ENCODE measurements at places on chromosomes 1 and 21.

- DNase-seq, result no peak
These were observed 36.2 kb downstream of the PTP4A2 start for GRCh38 chr1:31901838-31902509.

GRCh38 chr1:65393347-65393746 is 27.1 kb upstream of the LEPR start:
- DNase-seq, result peak; percentile 2

- no peak for DNase-seq
These were observed 122.2 kb downstream of the POU2F1 start for GRCh38 chr1:167342846-167343245.

GRCh38 chr1:44321466-44321865 is 33.6 kb downstream of the ERI3 start:
- no peak for DNase-seq

DNA sequence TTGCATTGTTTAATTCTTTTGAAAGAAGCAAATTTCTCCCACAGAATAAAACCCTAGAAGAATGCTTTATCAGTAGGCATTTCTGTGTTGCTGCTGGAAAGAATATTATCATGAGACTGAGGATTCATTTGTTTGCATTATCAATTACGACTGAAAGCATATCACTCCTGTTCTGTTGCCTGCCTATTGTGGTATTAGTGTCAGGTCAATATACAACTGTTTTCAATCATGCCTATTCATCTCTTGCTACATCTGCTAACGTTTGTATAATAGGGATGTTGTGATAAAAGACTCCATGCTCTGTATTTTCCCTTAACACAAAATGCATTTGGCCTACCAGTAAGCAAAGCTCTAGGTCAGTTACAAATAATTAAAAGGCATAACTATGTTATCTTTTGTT is 221.5 kb downstream of the PTPRC start:
- no peak for DNase-seq

DNA sequence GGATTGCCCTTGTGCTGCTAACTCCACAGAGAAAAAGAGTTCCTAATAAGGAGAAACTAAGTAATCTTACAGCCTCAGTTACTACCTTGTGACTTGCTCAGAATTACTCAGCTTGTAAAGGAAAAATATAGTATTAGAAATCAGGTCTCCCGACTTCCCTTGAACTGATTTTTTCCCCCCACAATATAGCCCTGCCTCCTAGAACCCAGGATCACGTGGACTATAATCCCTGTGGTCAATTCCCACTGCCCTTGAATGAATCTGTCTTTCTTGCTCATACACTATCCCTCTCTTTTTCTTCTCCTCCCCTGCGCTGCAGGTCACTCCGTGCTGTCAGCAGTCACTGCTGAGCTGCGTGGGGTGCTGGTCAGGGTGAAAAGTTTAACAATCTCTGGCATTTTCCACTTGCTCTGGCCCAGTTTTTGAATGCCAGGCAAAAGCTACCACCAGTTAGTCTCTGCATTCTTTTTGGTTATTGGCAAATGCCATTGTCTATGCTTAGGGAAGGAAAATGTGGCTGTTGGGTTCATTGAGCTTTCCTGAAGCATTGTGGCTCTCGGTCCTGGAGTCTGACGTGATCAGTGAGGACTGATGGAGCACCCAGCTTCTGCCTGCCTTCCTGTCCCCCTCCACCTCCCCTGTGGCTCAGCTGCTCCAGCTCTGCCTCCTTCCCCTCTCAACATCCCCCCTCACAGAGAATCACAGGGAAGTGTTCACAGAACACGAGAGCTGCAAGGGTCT is 1.9 kb upstream of the MYOC start:
- DNase-seq, result no peak

- no peak for DNase-seq
These were observed 150.7 kb downstream of the PATJ start for GRCh38 chr1:61892977-61893376.

GRCh38 chr21:22399681-22400514 is 1401.7 kb downstream of the NCAM2 start:
- no peak for DNase-seq

DNA sequence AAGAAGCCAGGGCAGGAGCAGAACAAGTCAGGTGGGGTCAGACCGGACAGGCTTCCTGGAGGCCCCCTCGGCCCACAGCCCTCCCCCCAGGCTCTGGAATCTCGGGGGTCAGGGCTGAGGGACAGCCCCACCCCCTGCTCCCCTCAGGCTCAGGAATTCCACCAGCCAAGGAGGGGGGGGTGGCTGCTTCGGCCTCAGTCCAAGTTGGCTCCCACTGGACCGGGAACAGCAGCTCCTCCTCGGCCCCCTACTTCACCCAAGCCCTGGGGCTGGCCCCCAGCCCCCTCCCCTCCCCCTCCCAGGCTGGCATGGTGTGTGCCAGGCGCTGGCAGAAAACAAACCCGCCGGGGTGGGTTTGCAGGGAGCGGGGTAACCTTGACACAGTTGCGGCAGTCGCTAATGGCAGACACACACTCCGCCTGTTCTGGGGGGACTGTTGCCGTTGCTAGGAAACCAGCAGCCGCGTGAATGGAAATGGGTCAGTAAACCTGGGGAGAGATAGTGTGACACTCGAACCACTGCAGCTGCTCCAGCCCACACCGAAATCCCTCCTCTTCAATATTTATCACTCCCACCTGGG is 32.4 kb downstream of the AHDC1 start:
- DNase-seq, result no peak

DNA sequence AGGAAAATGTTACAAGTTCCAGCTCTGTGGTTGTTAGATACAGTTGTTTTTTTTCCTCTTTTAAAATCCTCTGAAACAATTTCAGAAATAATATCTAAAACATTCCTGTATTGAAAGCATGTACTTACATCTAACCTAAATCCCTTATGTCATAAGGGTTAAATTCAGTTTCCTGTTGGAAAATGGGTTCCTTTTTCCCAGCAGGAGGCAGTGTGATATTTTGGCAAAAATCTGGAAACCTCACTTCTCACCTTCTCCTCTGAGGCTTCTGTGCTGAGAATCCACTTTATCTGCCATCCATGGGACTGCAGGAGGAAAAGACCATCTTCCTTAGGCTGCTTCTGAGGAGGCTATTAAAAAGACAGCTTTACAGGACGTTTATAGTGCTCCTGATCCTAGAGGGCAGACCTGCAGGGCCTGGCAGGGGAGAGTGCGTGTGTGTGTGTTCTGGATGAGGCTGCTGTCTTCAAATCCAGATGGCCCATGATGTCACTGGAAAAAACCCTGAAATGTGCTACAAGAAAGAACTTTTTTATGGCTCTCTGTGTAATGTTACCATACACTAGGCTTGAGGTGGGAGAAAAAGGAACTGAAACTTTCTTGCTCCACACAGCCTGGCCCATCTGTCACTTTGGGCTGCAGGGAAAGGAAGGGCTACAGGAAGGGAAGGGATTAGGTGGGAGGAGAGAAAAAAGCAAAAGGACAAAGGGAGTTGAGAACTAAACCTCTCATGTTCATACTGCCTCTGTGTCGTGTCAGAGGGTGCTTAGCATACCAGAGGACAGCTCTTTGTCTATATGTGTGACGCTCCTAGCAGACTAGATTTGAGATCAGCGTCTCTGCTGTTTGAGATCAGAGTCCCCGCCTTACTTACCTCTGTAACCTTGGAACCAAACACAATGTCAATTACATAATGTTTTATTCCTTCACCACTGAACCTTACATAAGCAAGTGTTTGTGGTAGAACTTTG is 379.2 kb upstream of the SPAG17 start:
- DNase-seq, result no peak

DNA sequence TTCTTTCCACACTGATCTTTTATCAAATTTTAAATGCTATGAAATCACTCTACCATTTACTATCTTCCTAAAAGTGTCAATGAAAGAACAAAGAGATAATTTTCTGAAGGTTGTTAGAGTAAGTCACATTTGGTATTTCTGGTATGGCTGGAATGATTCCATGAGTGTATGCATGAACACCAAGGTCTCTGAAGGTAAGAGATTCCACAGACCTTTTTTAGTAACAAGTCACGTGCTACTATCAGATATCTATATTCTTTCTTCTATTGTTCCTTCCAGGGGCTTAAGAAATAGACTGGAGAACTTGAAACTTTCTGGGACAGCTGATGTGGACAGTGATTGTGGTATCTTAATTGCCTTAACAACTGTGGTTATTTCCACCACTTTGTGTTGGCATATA is 265.0 kb downstream of the SDCCAG8 start:
- DNase-seq, result no peak

GRCh38 chr1:110196917-110197765 is 13.0 kb upstream of the KCNC4 start:
- DNase-seq, result no peak

DNA sequence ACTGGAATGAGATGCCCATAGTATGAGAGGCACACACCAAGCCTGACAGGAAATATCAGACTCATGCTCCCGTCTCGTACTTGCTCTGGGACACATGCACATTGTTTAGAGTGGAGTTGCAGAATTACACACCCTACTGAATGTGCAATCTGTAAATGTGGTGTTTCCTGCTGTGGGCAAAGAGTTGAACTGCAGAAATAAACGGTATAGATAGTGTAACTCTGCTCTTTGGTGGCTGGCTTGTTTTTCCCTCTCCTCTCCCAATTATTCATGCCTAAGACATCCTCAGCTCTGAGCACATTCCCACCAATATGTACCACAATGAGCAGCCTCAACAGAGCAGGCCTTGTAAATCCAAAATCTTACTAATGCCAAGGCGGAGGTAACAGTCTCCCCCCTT is 90.1 kb upstream of the DIRAS3 start:
- no peak for DNase-seq

DNA sequence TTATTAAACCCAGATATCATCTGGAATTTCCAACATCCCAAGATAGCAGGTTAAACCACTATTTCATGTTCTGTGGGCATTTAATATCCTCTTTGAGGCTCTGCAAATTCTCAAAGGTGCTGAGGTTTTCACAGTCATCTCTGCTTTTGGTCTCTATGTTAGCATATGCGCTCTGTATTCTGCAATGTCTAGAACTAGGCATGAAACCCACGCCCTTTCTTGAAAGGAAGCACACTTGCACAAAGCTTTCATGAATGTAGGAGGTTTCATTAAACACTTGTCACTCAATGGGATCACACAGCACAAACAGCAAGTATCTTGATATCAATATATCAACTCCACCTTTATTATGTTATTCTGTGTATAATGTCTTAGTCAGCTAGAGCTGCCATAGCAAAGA is 172.0 kb upstream of the USP24 start:
- DNase-seq, result no peak

- no peak for DNase-seq
These were observed 247.3 kb downstream of the SDCCAG8 start for GRCh38 chr1:243503155-243503554.

DNA sequence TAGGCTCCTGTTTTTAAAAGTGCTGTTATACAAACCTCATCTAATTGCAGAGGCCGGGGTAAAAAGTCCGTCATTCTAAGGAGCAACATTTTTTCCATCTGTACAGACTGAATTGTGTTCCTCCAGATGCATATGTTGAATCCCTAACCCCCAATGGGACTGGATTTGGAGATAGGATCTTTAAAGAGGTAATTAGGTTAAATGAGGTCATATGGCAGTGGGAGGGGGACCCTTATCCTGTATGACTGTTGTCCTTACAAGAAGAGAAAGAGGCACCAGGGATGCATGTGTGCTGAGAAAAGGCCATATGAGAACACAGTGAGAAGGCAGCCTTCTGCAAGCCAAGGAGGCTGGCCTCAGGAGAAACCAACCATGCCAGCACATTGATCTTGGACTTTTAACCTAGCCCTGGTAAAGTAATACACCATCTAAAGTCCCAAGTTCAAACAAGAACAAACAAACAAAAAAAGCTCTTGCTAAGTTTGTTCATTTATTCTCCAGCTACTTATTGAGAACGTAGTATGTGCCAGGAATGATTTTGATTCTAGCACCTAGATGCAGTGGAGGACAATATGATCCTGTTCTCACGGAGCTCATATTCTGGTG is 352.4 kb downstream of the NTNG1 start:
- DNase-seq, result no peak

DNA sequence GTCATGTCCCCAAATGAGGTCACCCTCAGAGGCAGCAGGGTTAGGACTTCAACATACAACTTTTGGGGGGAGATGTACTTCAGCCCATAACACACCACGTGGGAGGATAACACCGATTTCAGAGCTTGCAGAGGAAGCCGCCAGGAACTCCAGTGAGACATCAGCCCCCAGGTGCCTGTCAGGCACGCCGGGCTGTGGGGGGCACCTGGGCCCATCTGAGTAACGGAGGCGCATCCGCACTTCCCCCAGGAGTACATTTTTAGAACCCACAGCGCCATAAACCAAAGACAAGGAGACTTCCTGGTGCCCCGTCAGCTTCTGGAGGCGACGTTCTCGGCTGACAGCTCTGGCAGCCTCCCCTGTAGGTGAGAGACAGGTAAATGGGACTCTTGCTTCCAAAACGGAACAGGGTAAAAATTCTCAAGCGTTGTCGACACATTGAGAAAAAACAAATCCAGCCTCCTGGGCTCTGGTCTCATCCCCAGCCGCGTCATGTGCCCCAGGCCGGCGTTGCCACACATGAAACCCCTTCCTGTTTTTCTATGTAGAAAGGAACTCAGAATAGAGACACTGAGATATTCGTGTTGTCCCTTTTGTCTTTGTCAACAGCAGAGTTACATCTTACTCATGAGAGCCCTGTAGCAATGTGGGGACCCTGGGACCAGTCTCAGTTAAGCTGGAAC is 93.3 kb downstream of the PDE9A start:
- DNase-seq, result no peak

- DNase-seq, result no peak
These were observed 424.6 kb upstream of the PTBP2 start for GRCh38 chr1:96296991-96297390.

GRCh38 chr21:41451753-41452676 is 26.0 kb downstream of the MX1 start:
- DNase-seq, result no peak

DNA sequence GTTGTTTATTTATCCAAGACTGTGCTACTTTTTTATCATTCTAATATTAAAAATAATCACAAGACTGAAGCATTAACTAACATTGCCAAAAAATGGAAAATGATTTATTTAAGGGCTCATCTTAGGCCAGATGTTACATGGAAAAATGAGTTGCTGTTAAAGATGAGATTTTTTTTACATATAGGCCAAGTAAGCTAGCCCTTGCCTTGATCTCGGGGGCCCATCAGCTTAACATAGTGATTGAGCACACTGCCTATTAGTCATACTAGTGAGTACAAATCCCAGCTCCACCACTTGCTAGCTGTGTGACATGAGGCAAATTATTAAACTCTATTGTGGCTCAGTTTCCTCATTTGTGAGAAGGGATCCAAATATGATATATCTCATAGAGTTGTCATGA is 275.9 kb upstream of the SNX7 start:
- DNase-seq, result no peak

GRCh38 chr1:213989002-213989855 is 1.5 kb downstream of the PROX1 start:
- DNase-seq, result no peak

DNA sequence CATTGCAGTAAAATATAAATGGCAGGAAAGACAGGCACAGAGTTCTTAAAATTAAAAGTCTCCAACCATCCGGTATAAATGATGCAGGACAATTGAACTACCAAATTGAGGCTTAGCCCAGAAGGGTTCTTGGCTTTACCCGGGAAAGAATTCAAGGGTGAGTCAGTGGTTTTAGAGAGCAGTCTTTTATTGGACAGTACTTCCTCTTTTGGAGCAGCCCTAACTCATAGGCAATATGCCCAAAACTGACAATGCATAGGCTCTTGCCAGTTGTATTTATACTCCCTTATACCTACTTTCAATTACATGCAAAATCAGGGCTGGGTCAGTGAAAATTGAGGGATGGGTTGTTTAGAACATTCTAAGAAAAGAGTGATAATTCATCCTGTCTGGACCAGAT is 1628.9 kb upstream of the PRMT6 start:
- DNase-seq, result no peak

- DNase-seq, result no peak
These were observed 111.9 kb downstream of the CACHD1 start for GRCh38 chr1:64581843-64582185.
